Calu3 (cell line): ENCODE measurements at places on chromosomes 12 and 14. TPM values are rescaled to one million over a fixed set of nuclear protein-coding genes. Genes with fewer than 3 reads are reported as not detected.

DNA sequence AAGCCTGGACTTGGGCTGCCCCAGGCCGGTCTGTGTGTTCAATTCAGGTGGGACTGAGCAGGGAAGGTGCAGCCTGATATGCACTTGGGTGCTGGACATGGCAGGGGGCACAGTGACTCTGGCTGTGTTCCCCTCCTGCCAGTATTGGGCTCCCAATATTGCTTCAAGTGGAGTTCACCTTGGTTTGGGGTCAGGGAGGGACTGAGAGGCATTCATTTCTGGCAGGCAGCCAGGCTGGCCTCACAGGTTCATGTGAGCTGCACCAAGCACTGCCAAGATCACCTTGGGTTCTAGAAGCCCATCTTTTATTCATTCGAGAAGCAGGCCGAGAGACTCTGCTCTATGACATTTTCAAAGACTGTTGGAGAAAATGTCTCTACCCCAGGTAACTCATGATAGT, 245.0 kb downstream of the CHST11 start:
- no peak for DNase-seq

- DNase-seq = no peak
Measured at GRCh38 chr14:81245771-81246170, 25.0 kb upstream of the GTF2A1 start.

DNA sequence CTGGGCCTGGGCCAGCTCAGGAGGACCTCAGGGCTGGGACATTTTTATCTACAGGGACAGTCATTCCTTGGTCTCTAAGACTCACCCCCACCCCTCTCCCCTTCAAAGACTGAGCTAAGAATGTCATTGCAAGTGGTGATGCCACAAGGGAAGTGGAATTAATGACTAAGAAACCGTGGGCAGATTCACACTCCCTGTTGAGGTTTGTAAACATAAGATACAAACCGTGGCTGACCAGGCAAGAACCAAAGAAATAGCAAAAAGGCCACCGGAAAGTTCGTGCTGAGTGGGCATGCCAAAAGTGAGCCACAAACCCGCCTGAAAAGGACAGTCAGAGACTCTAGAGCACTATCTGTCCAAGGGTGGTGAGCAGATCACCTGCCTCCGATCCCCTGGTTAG, 25.7 kb downstream of the NUAK1 start:
- no peak for DNase-seq

- DNase-seq = no peak
Measured at GRCh38 chr14:92143962-92144361, 22.2 kb downstream of the CPSF2 start.

The CDKL1 gene
- total RNA-seq = 3.0 and 3.7 TPM in 2 replicates

The EXOC3L4 gene
- total RNA-seq = 10.9 and 13.5 TPM in 2 replicates

The RNASE8 gene
- total RNA-seq = not detected in 2 replicates

The KLRC3 gene
- not detected in 2 replicates for total RNA-seq

The INHBC gene
- not detected in 2 replicates for total RNA-seq
